ENCODE measurements at places on chromosomes 6 and 20.

DNA sequence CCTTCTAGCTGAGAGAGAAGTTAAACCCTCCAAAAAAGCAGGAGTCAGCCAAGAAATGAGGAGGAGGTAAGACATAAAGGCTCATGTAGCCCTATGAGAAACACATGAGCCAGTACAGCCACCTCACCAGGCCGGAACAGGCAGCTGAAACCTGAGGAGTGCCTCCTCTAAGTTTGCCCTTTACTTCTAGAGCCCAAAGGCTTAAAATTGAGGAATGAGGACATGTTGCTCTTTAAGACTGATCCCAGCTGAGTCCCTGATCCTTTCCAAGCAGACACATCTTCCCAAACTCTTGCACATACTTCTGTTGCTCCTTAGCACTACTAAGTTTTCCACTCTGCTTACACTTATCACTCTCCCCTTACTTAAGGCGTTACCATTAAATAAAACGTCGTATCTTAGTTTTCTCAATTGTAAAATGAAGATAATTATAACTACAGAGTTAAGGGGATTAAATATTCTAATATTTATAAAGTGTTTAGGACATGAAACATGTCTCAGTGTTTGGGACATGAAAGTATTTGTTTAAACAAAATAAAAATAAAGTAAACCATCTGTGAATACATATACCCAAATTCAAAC, 124.0 kb downstream of the OGFRL1 start:
- no peak for DNase-seq

DNA sequence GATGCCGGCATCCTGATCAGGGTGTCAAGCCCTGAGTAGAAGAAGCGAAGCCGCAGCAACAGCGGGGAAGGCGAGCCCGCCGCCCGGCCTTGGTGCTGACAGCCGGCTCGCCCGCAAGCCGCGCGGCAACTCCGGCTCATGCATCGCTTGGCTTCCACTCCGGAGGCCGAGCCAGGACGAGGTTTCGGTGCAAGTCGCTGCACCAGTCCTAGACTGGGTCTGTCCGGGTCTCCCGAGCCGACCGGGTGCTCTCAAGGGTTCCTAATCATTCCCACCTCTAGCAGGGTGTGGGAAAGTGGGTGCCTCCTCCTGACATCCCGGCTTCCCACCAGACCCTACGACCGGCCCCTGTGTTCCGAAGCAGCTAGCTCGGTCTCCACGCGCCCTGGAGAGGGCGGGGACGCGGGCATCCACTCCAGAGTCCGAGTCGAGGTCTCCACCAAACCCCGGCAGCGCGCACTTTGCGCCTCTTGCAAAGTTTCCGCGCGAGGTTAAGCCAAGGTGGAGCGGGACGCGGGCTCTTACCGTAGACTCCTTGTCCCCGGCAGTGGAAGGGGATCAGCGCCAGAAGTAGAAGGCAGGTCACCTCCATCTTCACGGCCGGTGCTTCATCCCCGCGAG, 1.4 kb downstream of the MDGA1 start:
- no peak for DNase-seq

DNA sequence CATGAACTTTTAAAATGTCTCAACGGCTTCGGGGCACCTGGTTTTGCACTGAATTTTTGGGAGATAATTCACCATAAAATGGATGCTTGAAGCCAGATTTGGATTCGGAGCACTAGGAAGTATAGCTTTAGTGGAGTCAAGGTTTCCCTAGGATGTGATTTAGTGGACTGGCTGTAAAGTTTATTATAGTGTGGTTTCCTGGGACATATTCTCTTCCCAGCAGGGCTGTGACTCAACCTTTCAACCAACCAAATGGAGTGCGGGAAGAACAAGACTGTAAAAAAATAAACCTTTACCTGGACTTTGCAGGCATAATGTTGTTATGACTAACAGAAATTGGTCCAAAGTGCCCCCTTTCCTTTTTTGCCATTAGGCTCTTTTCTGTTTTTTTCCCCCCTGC, 327.4 kb upstream of the MAN1A1 start:
- no peak for DNase-seq

DNA sequence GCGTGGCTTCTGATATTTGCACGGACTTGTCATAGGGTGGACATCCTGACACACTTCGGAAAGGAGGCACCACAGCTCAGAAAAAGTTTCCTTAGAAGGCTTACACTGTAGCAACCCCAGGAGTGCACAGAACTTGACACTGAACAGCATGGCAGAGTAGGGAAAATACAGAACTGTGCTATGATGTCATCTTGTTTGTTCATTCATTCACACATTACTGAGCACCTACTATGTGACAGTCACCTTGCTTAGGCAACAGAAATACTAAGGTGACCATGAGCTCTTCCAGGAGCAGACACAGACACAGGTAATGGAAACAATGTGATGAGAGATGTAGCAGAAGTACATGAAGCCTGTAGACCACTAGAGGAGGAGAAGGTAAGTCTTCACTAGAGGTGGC, 2.5 kb upstream of the PIGT start:
- DNase-seq = no peak

DNA sequence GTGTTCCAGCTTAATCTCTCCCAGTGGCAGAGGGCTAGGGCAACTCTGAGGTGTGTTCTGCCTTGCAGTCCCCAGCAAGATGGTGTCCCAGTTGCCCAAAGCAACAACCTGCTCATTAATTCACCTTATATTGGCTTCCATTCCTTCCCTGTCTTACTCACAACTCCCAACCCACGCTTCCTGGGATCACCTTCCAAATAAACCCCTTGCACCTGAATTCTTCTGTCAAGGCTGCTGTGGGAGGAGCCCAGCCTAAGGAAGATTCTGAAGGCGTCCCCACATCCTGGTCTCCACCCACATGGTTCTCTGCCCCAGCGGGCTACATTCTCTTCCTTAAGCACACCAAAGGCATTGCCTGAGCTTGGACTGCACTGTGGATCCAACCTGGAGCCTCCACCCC, 116.6 kb upstream of the MAFB start:
- no peak for DNase-seq

DNA sequence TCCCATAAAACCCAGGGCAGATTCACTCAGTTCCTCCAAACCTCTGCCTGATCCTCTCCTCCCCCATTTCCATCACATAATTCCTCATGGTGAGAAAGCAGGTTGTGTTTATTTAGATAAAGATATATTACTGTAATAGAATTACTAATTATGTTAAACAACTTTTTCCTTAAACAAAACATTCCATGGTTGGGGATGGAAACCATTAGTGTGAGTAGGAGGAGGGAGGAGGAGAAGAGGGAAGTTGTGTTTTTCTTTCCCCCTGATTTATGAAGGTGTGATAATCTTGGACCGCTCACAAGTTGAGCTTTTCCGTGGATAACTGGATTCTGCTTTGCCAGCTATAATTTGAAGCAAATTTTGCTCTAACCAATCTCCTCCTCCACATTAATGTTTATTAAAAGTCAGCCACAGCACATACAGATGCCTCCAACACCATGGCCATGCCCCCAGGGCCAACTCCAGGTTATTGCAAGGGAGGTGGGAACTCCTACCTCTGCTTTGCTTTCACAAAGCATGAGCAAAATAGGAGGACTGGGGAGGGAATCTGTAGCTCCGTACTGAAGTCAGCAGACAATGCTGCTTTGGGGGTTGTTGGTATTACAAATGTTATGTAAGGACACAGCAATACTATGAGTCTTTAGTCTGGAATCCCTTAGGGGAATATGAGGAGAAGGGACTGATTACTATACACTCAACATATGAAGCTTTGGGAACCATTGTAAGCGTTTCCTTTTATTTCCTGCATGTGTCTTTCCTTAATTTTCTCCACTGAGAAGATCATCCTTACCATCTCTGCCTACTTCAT, 542.0 kb downstream of the DHX35 start:
- no peak for DNase-seq

GRCh38 chr6:52511572-52512151, 65.2 kb downstream of the TRAM2 start:
- no peak for DNase-seq

DNA sequence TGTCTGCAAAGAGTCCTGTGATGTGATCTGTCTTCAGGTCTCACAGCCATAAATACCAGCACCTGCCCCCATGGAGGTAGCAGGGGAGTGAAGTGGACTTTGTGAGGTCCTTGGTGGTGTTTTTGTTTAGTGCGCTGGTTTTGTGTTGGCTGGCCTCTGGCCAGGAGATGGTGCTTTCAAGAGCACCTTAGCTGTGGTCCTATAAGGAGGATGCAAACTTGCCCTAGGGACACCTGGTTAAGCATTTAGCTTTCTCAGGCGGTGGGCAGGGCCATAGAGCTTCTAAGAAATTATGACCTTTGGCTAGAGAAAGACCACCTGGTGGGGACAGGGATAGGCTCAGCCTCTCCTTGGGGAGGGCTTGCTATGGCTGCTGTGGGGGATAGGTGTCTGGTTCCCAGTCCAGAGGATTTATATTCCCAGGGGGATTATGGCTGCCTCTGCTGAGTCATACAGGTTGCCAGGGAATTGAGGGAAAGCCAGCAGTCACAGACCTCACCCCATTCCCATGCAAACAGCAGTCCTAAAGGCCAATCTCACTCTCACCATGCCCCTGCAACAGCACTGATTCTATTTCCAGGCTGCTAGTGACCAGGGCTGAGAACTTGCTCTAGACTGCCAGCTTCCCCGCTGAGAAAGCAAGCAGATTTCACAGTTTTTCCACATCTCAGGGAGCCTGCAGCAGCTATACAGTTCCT, 259.3 kb downstream of the TFAP2B start:
- no peak for DNase-seq

DNA sequence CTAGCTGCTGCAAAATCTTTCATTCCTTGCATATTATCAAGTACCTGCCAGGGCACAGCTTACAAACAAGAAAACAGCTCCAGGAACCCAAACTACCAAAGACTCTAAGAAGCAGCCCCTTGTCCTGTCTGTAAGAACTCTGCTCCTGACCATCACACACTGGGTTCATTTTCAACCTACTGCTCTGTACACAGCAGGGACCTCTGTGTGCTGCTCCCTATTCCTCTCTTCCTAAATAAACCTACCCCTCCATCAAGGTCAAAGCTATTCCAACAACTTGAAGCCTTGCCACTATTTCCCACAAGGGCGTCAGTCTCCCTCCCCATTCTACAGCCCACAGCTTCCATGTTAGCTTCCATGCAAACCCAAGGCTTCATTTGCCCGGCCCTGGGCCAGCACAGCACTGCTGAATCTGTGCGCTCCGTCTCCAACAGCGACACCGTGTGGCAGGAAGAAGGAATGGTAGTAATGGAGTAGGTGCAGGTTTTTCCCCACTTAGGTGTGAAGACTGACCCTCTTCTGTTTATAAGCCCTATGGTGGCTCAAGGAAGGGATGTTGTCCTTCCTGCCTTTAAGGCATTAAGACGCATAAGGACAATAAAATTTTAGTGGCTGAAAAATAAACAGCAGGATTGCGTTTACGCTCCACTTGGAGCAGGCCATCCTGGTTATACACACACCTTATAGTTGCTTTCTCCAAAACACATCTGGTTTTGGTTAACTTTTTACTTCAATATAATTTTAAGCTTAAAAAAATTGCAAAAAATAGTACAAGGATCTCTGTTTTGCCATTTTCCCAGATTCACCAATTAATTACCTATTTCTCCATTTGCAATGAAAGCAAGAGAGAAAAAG, 115.2 kb upstream of the NXT1 start:
- DNase-seq = peak; percentile 86

DNA sequence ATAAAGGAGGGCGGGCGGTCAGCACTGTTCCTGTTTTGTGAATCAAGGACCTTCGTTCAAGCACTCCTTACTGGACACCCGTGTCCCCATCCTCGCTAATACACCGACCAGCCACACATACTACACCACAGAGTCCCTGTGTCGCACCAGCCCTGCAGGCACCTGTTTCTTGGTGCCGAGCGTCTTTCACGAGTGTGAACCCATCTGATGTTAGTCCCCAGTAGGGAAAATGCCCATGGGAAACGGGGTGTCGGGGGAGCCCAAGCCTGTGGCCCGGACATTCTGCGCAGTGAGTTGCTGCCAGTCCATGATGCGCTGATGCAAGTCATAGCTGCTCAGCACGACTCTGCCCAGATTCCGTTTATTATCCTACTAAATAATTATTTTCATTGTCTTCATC, 74.7 kb downstream of the TTLL2 start:
- no peak for DNase-seq

- no peak for DNase-seq
Observed at GRCh38 chr6:3593161-3593560, 136.3 kb upstream of the SLC22A23 start.

GRCh38 chr6:158321960-158322359, 9.7 kb downstream of the TULP4 start:
- no peak for DNase-seq

DNA sequence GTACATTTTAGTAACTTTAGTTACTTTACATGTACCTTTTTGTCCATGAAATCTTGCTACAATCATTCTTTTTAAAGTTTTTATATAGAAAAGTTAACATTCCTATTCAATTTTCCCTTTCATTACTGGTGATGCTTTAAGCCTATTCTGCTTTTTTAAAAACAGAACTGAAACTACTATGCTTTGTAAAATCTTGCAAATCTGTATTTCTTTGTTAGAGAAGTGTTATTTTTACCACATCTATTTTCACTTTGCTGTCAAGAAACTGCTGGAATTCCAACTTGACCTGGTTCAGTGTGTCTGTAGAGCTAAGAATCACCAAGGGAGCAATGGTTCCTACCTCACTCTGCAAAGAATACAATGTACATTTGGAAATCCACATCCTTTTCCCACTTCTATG, 21.8 kb upstream of the SAMD5 start:
- no peak for DNase-seq

GRCh38 chr20:6051505-6051904, 2.4 kb downstream of the LRRN4 start:
- DNase-seq = no peak

GRCh38 chr6:156175971-156176421, 601.2 kb upstream of the ARID1B start:
- peak; percentile 52 for DNase-seq

GRCh38 chr6:107763946-107764345, 60.2 kb downstream of the SCML4 start:
- DNase-seq = no peak

- no peak for DNase-seq
Observed at GRCh38 chr20:44070139-44070900, 116.7 kb downstream of the JPH2 start.

GRCh38 chr20:51494241-51495110, 48.0 kb downstream of the NFATC2 start:
- no peak for DNase-seq

GRCh38 chr20:32553618-32554017, 31.5 kb downstream of the NOL4L start:
- DNase-seq = no peak

DNA sequence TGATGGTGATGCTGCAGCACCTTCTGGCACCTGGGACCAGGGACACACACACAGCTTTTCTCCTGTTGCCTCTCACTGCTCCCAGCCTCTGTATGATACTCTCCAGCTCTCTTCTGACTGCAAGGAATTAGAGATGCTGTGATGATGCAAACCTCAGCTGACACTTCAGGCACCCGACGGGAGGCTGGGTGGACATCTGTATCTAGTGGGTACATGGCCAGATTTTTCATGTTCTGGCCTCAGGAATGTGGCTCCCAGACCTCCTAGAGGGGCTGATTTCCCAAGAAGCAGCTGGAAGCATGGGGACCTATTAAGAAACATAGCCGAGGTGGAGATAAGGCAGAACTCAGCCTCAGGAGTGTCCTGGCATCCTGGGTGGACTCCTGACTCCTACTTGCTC, 6.8 kb upstream of the EPB41L1 start:
- DNase-seq = no peak

Data from Right ventricle myocardium superior (tissue), 1 donor.